ENCODE measurements at places on chromosomes 5 and 9.

- DNase-seq, result peak; percentile 88
These were observed 28.2 kb downstream of the SLC6A7 start for GRCh38 chr5:150217873-150218692.

DNA sequence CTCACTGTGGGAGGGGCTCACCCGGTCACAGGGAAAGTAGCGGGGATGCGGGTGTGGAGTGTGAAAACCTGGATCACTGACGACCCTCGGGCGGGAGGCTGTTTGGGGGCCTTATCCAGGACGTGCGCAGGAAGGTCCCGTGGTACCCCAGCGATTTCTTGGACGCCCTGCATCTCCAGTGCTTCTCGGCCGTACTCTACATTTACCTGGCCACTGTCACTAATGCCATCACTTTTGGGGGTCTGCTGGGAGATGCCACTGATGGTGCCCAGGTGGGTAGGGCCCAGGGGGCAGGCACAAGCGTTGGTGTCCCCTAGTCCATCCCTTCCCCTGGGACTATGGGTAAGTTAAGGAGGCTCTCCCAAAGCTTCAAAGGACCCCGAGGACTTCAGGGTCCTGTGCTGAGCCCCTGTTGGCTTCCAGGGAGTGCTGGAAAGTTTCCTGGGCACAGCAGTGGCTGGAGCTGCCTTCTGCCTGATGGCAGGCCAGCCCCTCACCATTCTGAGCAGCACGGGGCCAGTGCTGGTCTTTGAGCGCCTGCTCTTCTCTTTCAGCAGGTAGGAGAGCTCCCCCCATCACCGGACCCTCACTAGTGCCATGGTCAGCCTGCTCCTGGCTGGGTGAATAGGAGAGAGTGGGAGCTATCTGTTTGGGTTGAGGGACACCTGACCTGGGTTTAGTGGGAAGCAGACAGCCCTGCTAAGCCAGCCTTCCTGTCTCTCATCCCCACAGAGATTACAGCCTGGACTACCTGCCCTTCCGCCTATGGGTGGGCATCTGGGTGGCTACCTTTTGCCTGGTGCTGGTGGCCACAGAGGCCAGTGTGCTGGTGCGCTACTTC lies 3.9 kb downstream of the SLC4A9 start:
- DNase-seq, result no peak

- DNase-seq, result peak; percentile 60
These were observed 12.8 kb upstream of the SRP19 start for GRCh38 chr5:112848116-112848811.

DNA sequence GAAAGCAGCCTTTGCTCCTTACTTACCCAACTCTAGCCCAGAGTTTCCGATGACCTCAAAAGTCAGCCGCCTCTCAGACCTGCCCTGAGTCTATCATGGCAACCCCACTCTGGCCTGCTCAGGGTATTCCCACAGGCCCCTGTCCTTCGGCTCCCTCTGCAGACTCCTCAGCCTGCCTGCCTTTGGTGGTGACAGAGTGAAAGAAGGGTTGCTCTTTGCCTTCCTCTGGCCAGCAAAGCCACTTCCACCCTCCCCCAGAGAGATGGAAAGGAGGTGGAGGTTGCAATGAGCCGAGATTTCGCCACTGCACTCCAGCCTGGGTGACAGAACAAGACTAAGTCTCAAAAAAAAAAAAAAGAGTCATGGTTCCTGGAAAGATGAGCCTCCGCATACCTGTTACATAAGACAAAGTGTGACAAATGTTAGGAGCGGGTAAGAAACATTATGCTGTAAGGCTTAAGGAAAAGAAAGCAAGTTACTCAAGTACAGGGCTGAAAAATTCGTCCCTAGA lies 2.3 kb upstream of the SMIM33 start:
- DNase-seq, result peak; percentile 92

DNA sequence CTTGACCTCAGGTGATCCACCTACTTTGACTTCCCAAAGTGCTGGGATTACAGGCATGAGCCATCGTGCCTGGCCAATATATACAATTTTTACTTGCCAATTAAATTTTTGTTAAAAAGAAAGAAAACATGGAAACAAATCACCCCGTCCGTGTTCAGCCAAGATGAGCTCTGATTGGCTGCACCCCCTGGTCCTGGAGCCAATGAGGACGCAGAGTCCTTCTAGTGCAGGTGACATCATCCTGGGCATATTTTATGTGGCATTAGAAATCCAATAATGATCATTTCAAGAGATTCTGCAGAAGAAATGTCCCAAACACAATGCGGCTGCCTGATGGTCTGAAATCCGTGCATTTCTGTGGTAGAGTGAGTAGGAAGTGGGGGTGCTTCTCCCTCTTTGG lies 159.5 kb downstream of the GAPVD1 start:
- no peak for DNase-seq
